ELF-1 (cell line): ENCODE measurements at places on chromosomes 4 and X.

DNA sequence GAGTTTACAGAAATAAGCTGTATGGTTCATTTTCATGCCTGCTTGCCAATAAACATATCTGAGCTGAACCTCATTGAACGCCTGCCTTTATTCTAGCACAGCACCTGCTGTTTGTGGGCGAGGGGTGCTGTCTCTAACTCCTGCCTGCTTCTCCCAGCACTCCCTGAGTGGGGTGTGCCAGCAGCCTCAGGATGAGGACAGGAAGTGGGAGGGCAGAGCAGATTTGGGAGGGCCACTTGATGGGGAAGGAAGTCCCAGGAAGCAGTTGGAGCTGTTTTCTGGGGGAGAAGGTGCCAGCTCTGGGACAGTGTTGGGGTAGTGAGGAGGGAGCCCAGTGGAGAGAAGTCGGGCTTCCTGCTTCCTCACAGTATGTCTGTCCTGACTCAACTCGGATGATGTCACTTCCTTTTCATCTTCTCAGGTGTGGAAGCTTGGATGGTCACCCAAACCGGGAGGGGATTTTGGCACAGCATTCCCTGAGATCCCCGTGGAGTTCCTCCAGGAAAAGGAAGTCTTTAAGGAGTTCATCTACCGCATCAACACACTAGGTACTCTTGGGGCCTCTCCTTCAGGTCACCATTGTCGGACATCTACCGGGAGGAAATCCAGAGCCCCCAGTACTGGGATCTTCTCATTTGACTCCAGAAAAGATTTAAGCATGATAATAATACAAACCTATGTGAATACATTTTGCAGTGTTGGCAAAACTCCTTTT lies 29.0 kb upstream of the MSANTD1 start:
- DNase-seq, result no peak

GRCh38 chr4:183370786-183371185 lies 48.6 kb upstream of the CLDN24 start:
- no peak for DNase-seq

- no peak for DNase-seq
These were observed 48.6 kb downstream of the DCLK2 start for GRCh38 chr4:150126864-150127203.

DNA sequence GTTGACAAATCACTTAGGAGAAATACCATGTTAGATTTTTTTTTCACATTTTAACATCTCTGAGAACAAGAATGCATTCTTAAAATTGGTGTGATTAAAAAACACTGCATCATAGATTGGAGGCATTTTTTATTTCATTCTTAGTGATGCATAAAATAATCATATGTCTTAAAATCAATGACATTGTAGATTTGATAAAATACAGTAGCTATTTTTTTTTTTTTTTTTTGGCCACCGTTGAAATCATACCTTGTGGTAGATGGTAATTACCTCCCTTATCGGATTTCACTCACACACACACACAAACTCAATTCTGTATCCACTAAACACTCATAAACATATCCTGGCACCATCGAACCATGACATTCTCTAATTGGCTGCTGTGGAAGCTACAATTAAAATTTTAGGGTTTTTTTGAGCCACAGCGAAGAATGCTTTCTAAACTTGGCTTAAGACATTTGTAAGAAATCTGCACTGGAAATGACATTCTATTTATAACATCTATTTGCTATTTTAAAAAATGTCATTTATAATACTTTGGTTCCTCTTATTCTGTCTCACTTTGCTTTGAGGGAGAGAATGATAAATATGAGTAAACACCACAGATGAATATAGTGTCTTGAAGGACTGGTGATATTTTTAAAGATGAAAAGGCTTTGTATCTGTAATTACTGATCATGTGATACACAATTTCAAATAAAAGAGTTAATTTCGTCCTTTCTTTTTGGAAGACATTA lies 60.1 kb downstream of the CCSER1 start:
- no peak for DNase-seq

- DNase-seq, result no peak
These were observed 424.5 kb downstream of the RPA4 start for GRCh38 chrX:97308171-97308570.

DNA sequence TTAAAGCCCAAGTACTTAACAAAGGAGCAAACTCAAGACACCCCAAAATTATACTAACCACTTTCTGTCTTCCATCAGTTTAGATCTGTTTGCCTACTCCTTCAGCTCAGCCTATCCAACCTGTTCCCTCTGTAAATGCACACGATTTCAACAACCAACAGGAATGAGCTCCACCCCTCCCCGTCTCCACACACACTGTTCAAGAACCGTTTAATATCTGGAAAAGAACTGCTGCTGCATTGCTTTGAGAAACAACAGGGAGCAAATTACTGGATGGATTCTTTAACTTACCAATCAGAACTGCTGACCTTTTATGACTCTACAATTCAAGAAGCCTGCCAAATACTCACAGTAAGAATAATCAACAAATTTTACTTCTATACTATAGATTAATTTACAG lies 87.0 kb downstream of the FBXW7 start:
- no peak for DNase-seq

DNA sequence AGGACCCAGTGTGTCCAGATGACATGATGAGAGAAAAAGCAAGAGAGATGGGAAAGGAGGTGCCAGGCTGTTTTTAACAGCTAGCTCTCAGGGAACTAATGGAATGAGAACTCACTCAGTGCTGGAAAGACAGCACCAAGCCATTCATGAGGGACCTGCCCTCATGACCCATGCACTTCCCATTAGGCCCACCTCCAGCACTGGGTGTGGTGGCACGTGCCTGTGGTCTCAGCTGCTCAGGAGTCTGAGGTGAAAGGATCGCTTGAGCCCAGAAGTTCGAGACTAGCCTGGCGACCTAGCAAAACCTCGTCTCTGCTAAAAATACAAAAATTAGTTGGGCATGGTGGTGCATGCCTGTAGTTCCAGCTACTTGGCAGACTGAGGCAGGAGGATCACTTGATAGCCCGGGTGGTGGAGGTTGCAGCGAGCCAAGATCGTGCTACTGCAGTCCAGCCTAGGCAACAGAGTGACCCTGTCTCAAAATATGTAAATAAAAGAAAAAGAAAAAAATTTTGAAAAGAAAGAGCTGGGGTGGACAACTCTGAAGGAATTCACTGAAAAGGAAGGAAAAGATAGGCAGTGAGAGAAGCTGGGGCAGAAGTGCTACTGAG lies 50.9 kb downstream of the FAM193A start:
- no peak for DNase-seq

DNA sequence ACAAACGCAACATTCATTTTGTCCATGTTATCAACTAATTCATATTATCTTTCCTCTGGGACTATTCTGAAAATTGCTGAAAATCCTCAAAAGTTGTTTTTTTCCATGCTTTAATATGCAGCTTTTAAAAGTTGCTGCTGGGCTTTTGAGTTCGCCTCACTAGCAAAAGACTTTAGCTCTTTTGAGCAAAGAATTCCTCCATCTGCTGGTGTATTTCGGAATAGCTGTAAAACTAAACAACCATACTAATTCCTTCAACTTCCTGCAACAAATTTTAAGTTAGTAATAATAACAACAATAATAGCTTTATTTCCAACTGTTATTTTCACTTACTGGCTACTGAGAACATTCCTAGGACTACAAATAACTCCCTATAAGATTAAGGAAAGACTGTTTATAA lies 124.5 kb upstream of the PLAC1 start:
- no peak for DNase-seq

DNA sequence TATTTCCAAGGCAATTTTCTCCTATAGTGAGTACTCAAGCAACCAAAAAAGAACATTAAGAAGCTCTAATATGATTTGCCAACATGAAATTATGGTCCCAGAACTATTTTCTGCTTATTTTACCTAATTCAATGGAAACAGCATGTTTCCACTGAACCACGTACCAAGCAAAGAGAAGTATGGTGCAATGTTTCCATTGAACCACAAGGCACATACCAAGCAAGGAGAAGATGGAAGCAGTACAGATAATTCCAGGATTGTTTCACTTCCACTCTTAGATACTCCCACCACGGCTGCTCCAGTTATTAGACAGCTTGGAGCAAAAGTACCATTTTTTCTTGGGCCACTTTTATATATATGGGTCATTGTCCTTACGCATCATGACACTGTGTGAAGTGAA lies 164.9 kb downstream of the RNF150 start:
- DNase-seq, result no peak

GRCh38 chrX:153643431-153644351 lies 3.3 kb upstream of the DUSP9 start:
- DNase-seq, result peak; percentile 40

DNA sequence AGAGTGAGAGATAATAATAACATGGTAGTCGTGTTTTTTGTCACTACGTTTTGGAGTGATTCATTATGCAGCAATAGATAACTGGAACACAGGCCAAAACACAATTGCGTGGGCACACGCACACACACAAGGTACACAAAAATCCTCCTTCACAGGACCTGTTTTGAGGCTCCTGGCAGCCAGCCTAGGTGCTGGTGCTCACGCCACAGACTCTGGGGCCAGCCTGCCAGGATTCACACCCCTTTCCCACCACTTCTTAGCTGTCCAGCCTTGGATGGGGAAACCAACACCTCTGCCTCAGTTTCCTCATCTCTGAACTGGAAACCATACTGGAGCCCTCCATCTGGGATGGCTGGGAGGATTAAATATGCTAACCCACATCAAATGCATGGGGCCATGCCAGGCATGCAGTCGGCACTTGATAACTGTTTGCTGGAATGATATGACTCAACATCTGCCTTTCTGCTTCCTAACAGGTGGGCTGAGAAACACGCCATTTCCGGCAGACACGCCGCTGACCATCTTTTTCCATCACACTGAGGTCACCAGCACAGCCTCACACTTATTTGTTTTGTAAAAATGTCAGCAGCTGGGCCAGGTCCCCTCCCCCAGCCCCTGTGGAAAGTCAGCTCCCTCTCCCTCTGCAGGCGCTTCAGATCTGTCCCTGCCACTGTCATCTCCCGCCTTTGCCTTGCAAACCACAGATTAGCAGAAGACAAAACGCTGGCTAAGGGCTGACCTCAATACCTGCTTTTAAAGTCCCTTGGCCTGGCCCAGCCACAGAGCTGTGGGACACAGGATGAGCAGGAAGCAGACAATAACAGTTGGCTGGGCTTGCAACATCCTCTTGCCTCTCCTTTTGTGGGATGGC lies 237.5 kb downstream of the BCOR start:
- DNase-seq, result peak; percentile 88

- DNase-seq, result no peak
These were observed 53.1 kb downstream of the GSX2 start for GRCh38 chr4:54152846-54153600.

GRCh38 chr4:108276690-108277089 lies 108.0 kb upstream of the LEF1 start:
- no peak for DNase-seq

- no peak for DNase-seq
These were observed 30.2 kb downstream of the CLDN2 start for GRCh38 chrX:106950381-106950780.

DNA sequence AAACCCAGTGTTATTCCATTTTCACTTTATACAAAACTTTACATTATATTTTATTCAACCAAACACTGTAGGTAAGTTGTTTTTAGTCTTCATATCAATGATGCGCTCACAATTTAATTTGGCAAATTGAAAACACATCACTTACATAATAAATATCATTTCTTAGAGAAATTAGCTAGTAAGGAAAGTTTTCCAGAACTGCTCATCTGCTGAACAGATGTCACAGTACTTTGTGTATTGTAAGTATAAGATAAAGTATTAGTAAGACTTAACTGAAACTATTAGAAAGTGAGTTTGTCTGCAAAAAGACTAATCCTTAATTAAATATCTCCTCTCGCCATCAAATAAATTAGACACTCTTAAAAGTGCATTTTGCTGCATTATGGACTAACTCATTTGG lies 108.7 kb upstream of the PACRGL start:
- DNase-seq, result no peak

GRCh38 chr4:20311856-20312255 lies 60.2 kb downstream of the SLIT2 start:
- no peak for DNase-seq

GRCh38 chr4:152994038-152994437 lies 57.9 kb downstream of the FHDC1 start:
- DNase-seq, result no peak
